ENCODE measurements at places on chromosomes 7 and 10.

DNA sequence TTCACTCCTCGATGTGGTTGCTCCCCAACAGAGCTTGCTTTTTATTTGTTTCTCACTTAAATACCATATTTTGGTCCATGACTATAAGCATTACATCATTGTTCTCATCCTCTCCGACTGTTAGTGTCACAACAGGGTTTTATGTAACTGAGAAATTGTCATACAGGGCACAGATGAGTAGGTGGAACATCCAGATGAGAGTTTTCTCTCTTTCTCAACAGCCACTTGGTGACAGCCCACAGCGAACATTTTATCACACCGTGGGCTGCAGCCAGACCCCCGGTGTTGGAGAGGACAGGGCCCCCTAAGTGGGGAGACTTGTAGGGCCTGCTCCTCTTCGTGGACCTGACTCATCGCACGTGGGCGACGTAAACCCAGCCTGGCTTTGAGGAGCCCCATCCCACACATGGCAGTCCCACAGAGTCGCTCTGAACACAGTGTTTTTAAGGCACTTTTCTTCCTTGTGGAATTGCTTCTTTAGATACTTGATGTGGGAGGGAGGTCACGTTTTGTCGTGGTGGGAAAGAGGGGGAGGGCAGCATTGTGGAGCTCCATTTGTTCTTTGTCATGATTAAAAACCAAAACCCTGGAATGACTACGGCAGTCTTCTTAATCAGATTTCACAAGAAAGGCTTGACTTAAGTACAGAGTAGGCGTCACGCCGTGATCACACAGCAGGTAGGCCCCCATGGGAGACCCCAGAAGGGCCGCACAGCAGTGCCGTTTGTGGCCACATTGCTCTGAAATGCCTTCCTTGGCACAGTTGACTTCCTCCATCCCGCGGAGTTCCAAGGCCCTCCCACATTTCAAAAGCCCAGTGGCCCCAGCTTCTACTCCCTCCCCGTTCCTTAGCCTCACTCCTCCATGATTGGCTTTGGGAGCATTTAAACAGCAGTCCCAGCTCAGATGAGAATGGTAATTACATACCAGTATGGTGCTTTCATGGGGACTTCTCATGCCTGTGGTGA is 220.6 kb downstream of the CCDC3 start:
- DNase-seq: no peak

DNA sequence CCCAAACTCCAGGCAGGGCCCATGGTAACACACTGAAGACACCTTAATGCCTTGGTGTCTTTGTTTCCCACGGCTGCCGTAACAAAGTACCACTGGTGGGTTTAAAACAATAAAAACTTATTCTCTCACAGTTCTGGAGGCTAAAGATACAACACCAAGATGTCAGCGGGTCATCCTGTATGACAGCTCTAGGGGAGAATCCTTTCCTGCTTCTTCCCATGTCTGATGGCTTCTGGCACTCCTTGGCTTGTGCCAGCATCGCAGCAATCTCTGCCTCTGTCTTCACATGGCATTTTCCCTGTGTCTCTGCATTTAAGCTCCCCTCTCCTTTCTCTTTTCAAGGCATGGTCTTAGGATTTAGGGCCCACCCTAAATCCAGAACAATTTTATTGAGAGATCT is 33.1 kb downstream of the PRSS2 start:
- DNase-seq: no peak

DNA sequence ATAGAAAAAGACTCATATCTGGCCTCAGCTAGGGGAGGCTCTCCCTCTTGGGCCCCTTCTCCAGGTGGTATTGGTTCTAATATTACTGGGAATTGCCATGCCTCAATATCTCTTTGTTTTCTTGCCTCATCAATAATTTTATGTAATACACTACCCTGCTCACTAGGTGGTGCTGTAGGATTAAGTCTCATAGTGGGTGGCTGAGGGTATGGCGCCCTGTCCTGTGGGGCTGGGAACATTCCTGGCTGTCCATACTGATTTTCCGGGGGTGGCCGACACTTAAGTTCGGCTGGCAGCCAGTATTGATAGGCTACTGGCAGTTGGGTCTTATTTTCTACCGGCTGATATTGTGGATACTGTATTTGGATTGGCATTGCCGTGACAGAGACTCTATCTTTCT is 9.0 kb upstream of the TAS2R3 start:
- peak; percentile 21 for DNase-seq

- DNase-seq: no peak
Measured at GRCh38 chr10:34163075-34163905, 651.8 kb downstream of the PARD3 start.
